ENCODE measurements at places on chromosomes 6 and 20.
A peak's percentile ranks its signal among the peaks of the same experiment; 100 is the strongest.

- no peak for DNase-seq
Measured at GRCh38 chr6:166538297-166539010, 48.0 kb downstream of the RAMACL start.

DNA sequence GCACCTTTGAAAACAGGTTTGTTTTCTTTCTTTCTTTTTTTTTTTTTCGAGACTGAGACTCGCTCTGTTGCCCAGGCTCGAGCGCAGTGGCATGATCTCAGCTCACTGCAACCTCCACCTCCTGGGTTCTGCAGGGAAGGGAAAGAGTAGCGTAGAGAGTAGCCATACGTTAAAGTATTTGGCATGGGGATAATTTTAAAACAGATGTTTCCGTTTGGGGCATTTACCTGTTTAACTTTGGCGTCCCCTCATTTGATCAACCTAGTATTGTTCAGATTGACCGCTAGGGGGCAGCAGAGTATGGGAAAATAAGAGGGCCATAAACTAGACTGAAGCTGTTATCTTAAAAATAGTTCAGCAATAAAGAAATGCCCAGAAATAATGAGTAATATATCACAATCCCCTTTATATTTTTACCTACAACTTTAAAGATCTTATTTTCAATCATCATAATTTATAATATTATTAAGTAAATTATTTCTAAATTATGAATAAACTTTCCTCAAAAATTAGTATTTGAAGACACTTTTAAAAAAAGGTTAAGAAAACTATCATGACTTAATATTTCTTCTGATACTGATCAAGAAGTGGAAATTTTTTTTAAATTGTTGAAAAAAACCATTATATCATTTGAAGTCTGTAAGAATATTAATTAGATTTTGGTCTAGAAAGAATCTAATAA, 7.6 kb upstream of the TAAR9 start:
- DNase-seq = peak; percentile 65

DNA sequence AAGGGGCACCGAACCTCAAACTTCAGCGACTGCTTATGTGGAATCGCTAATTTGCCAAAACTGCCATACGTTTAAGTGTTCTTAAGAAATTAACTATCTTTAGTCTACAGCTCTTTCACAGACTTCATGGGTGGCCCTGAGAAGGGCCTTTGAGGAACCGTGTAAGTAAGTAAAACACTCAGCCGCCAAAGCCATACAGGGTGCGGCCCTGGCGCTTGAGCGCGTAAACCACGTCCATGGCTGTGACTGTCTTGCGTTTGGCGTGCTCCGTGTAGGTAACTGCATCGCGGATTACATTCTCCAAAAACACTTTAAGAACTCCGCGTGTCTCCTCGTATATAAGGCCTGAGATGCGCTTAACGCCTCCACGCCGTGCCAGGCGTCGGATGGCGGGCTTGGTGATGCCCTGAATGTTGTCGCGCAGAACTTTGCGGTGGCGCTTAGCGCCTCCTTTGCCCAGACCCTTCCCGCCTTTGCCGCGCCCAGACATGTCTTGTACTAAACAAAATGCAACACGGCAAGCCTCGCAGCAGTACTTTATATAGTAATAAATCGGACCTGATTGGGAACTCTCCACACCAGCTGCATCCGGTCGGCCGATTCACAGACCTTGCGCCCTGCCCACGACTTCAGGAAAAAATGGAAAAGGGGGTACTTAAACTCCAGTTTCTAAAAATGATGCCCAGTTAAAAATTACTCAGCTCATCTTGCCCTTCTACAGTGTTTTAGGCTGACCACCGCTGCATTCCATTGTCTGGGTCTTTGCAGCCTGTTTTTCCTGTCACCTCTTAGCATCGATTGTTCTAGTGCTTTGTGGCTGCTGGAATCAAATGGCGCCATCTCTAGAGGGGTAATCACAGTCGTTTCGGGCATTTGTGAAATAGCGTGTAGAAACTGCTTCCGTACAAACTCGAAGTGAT, 38.9 kb downstream of the OR2B2 start:
- DNase-seq = peak; percentile 39

DNA sequence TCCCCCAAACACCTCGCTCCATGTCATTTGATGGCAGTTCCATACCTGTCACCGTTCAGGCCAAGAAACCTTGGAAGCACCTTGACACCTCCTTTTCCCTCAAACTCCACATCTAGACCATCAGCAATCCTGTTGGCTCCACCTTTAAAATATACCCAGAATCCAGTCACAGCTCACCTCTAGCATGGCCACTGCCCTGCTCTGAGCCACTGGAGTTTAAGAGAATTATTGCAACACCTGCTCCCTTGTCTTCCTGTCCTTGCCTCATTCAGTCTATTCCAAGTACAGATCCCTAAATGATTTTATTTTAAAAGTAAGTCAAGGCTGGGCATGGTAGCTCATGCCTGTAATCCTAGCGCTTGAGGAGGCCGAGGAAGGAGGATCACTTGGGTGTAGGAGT, 11.6 kb upstream of the TRIB3 start:
- DNase-seq = no peak

DNA sequence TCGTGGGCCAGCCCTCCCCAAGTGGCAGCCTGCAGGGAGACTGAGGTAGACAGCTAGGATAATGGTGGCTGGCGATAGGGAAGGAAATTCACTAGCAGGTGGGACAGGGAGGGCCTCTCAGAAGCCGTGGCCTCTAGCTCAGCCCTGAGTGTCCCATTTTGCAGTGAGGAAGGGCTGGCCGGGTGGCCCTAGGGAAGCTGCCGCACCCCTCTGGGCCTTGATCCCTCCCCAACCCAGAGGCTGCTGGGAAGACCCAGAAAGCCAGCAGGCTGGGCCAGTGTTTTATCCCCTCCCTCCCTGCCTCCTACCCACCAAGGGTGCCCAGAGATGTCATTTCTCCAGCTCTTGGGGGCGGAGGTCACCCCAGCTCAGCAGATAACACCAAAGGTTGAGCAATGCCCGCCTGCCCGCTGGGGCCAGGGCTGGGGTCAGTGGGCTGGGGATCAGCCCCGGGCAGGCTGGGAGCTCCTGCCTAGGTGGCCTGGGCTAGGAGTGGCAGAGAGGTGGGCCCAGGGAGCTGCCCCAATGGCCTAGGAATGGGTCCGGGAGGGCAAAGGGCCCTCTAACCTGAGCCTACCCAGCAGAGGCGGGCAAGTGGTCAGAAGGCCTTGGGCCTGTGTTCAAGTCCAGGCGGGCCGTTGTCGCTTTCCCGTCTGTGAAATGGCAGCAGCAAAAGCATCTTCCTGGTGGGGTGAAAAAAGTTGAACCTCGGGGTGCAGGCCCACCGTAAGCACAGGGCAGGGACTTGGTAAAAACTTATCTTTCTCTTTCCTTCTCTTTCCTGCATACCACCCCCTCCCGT, 1.6 kb upstream of the CEBPB start:
- no peak for DNase-seq

GRCh38 chr6:11393713-11394627, 143.6 kb upstream of the TMEM170B start:
- no peak for DNase-seq

DNA sequence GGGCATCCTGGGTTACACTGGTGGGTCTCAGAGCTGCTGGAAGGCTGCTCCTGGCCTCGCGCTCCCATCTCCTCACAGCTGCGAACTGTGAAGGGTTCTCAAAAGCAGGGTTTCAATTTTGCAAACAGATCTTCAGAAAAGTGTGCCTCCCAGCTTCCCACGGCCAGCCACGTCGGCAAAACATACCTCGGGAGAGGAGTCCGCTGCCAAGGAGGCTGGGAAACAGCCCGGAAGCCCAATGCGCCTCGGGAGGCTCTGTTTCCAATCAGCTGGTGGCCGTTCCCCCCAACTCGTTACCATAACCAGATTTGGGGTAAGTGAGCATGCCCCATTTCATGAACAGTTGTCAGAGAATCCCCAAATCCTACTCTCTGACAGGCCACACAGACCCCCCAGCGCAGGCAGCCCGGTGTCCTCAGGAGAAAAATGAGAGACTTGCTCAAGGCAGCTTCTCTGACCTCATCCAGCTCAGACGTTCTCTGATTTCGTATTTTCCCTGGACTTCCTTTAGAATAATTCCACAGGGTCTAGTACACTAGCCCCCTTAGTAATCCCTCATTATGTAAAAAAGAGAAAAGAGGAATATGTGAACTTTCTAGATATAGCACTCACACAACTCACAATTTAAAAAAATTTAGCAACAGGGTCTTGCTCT, 98.4 kb downstream of the SNX5 start:
- no peak for DNase-seq
